Stimulated activated CD8-positive, alpha-beta memory T cell treated with anti-CD3 and anti-CD28 coated beads, Interleukin-7, amount 100 ng/mL, for 1 hour (primary cell): ENCODE measurements at places on chromosomes 12 and 14.

DNA sequence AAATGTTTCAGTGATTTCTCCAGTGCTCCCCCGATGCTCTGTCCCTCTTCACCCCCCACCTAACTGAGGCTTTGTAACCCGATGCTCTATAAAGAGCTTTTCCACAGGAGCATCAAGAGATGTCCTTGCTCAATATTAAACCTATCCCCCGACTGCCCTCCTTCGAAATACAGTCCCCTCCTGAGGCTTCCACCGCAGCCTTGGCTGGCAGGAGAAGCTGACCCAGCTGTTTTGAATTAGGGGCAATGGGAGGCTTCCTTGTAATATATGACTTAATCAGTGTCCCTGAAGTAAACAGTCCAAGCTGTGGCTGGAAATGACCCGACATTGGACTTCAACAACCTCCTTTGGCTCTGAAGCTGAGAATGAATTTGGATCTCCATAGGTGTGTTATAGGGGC lies 62.4 kb downstream of the TMEM30B start:
- no peak for DNase-seq

DNA sequence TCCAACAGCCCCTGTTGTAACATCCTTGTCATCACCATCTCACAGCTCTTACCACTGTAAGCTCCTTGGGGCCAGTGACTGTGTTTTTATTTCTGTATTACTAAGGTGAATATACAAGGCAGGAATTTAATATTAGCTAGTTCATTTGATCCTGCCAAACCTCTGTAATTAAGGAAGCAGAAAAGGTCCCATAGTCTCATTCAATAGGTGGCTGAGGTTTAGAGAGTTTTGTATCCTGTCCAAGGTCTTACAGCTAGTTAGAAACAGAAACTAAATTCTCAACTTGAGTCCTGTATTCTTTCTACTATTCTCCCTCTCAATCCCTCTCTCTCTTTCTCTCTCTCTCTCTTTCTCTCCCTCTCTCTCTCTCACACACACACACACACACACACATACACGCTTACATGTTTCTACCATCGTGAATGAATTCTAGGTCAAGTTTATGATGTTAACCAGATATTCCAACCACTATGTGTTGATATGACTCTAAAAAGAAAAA lies 543 bp upstream of the GLIPR1 start:
- no peak for DNase-seq

DNA sequence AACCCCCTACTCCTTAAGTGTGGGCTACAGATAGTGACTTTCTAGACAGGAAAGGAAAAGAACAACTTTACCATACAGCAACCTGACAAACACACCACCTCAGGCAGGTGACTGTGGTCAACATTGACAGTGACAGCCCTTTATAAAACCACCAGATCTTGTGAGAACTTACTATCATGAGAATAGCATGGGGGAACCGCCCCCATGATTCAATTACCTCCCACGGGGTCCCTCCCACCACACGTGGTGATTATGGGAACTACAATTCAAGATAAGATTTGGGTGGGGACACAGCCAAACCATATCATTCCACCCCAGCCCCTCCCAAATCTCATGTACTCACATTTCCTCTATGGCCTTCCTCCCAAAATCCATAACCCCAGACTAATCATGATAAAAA lies 16.3 kb downstream of the OR10P1 start:
- DNase-seq, result no peak

- DNase-seq, result no peak
Measured at GRCh38 chr14:51967521-51967920, 21.8 kb upstream of the RTRAF start.

DNA sequence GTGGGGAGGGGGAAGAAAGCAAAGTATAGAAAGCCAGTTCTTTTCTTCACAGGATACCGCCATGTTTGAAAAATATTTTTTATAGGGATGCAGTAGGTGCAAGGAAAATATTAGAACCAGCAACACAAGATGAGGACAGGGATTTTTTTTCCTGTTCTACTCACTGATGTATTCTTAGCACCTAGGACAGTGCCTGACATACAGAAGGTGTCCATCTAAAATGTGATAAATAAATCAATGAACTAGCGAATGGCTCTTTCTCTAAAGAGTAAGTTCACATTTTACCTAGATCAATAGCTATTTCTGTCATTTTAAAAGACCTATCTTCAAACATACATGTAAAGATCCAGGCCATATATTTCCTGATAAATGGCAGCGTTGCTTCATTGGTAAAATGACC lies 18.8 kb downstream of the EGLN3 start:
- no peak for DNase-seq

- DNase-seq, result no peak
Measured at GRCh38 chr12:94290353-94290752, 142.0 kb downstream of the PLXNC1 start.

- DNase-seq, result no peak
Measured at GRCh38 chr12:132488127-132489077, 1.5 kb upstream of the FBRSL1 start.

DNA sequence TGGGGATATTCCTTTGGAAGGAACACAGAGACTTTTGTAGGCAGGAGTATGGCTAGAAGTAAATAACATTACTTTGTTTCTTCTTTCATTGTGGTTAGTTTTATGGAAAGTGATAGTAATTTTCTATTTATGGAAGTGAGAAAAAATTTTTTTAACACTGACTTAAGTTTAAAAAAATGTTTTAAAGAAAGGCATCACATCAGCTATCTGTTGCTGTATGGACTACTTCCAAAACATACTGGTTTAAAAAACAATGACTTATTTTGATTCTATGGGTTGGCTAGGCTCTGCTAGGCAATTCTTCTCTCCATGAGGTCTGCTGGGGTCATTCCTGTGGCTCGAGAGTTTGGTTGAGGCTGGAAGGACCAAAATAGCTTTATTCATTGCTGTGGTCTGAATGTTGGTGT lies 31.7 kb upstream of the SLC38A2 start:
- DNase-seq, result no peak

GRCh38 chr14:93185349-93185720 lies 218 bp downstream of the LYSET start:
- no peak for DNase-seq

DNA sequence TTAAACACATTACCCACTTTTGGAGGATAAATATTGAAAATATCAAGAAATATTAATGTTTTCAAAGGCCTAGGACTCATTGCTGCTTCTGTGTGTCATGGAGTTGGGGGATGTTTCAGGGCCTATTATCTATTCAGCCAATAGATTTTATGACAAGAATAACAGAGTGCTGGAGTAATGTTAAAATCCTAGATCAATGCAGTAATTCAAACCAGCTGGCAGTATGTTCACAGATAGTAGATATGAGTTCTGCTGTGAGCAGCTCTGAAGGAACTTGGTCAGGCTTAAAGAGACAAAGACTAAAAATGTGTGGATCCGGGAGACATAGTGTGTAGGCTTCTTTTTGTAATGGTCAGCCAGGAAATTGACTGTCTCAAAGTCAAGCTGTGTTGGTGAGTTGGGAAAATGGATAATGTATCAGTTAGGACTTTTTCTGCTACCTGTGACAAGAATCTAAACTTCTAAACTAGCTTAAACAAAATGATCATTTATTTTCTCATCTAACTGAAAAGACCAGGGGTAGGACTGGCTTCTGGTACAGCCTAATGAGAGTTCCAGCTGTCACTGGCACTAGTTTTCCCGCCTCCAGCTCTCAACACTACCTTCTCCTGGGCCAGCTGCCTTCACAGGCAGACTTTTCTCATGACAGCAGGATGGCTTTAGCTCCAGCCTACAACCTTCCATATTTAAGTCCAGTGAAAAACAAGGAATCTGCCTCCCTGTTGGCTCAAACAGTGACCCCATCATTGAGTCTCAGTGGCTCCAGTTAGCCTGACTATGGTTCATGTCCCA lies 16.3 kb upstream of the POLR3B start:
- no peak for DNase-seq

GRCh38 chr12:24950231-24950834 lies 1.4 kb upstream of the BCAT1 start:
- no peak for DNase-seq

- no peak for DNase-seq
Measured at GRCh38 chr14:100604709-100605108, 17.5 kb upstream of the BEGAIN start.

DNA sequence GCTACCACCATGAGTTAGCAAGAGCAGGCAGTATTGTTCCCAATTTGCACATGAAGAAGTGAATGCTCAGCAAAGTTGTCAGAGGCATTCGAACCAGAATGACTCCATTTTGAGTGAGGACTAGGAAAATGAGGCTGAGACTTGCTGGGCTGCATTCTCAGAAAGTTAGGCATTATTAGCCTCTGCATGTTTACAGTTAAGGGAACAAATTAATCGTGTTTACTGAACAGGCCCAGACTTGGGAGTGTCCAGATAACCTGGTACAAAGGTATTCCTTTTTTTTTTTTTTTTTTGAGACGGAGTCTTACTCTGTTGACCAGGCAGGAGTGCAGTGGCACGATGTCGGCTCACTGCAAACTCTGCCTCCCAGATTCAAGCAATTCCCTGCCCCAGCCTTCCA lies 22.5 kb upstream of the VWF start:
- DNase-seq, result no peak

GRCh38 chr14:72962829-72963312 lies 36.6 kb downstream of the DCAF4 start:
- DNase-seq, result no peak

DNA sequence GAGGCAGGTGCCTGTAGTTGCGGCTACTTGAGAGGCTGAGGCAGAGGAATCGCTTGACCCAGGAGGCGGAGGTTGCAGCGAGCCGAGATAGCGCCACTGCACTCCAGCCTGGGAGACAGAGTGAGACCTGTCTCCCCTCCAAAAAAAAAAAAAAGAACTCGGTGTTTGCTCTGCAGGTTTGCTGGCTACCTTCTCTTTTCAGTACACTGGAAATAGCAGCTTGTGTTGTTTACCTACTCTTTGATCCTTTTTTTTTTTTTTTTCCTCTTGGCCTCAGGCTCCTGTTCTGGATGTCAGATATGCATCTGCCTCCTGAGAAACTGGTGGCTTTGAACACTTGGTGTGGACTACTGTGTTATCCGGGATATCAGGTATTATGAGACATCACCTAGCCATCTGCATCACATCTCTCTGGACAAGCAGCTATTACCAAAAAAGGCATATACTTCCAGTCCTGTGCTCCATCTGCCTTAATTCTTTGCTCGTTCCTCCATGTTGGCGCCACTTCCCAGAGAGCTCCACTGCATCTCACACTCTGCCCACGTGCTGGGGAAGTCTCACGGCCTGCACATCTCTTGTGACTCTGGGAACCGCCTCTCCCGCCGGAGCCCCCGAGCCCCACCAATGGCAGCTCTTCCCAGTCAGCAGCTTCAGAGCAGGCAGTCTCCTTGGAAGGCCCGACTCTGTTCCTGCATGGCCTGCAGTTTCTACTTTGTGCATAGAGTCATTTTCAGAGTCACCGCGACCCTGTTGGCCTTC lies 50.9 kb upstream of the TRAF3 start:
- no peak for DNase-seq

DNA sequence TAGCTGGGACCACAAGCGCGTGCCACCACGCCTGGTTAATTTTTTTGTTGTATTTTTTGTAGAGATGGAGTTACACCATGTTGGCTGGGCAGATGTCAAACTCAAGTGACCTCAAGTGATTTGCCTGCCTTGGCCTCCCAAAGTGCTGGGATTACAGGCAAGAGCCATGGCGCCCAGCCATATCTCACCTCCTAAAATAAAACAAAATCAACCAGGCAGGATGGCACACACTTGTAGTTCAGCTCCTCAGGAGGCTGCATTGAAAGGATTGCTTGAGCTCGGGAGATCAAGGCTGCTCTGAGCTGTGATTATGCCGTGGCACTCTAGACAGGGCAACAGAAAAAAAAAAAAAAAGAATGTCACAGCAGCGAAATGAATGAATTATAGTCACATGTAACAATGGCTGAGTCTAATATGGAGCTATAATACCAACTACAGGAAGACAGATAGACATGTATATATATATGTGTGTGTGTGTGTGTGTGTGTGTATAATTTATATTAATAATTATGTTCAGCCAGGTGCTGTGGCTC lies 19.3 kb upstream of the TMEM120B start:
- no peak for DNase-seq

DNA sequence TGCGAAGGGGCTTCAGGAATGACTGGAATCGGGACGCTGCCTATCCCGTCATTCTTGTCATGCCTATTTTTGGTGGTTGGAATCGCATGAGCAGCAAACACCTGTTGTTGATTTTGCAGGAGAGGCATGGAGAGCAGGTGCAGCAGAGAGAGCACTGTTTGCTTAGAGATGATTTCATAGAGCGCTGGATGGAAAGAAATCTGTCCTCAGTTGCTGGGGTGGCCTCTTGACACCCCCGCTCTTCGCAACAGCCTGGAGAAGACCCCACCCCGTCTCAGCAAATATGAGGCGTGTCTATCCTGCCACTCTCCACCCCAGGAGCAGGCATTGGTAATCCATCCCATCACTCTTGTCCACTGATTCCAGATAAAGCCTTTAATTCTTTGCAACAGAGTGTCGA lies 19.3 kb upstream of the NCOR2 start:
- DNase-seq, result no peak

- DNase-seq, result no peak
Measured at GRCh38 chr14:104826861-104827176, 25.9 kb downstream of the ZBTB42 start.

DNA sequence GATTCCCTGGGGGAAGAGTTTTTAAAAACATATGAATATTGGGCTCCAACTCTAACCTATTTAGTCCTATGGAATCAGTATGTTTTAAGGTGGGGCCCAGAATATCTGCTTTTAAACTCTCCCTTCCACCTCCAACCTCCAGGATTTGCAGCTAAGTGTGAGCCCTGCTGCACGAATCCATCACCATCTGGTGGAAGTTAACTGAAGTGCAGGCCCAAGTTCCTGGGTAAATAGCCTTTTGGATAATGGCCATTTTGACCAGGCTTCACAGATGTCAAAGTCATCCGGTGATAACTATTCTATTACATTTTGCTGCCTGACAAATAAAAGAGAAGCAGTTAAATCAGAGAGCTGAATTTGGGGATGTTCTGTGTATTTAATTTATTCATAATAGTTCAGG lies 58.1 kb upstream of the RMST start:
- no peak for DNase-seq

DNA sequence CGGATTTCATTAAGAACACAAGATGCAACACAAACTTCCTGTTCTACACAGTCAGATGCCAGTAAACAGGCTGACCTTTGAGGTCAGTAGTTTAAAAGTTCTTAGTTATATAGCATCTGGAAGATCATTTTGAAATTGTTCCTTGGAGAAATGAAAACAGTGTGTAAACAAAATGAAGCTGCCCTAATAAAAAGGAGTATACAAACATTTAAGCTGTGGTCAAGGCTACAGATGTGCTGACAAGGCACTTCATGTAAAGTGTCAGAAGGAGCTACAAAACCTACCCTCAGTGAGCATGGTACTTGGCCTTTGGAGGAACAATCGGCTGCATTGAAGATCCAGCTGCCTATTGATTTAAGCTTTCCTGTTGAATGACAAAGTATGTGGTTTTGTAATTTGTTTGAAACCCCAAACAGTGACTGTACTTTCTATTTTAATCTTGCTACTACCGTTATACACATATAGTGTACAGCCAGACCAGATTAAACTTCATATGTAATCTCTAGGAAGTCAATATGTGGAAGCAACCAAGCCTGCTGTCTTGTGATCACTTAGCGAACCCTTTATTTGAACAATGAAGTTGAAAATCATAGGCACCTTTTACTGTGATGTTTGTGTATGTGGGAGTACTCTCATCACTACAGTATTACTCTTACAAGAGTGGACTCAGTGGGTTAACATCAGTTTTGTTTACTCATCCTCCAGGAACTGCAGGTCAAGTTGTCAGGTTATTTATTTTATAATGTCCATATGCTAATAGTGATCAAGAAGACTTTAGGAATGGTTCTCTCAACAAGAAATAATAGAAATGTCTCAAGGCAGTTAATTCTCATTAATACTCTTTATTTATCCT lies 13.5 kb downstream of the PTGER2 start:
- no peak for DNase-seq
